NCI-H526 treated with DMSO at 0.1 percent for 48 hours (cell line): ENCODE measurements at places on chromosomes 16 and 17.

- DNase-seq = no peak
These were observed 225.9 kb upstream of the IRX3 start for GRCh38 chr16:54512467-54512995.

GRCh38 chr17:73743518-73744201 lies 99.4 kb upstream of the SDK2 start:
- DNase-seq = no peak

GRCh38 chr17:10666906-10667305 lies 9.8 kb upstream of the MYH3 start:
- no peak for DNase-seq

DNA sequence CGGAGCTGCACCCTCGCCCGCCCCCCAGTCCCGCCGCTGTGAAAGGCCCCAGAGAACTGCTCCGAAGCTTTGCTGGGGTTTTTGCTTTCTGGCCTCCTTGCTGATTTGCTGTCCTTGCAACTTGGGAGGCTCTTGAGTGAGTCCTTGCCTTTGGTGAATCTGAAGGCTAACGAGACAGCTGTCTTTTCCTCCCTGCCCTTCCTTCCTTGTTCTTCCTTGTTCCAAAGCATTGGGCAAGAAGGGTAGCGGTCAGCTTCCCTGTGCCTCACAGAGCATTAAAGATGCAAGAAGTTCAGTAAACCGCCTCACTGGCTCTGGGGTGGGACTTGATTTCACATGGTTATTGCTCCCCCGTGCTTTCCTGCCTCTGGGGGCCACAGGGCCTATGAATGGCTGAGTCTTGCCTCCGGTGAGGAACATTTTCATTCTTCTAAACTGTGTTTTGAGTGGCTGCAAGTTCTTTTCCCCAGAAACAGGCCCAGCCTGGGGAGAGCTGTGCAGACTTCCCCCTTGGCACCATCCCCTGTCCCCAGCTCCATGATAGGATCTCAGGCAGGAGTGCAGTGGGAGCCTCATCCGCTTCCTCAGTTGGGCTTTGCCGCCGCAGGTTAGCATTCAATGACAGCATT lies 1.4 kb downstream of the YPEL2 start:
- DNase-seq = peak; percentile 22

GRCh38 chr16:56237451-56237930 lies 46.2 kb downstream of the GNAO1 start:
- DNase-seq = no peak

- no peak for DNase-seq
These were observed 246.4 kb downstream of the XYLT1 start for GRCh38 chr16:17224350-17224749.

DNA sequence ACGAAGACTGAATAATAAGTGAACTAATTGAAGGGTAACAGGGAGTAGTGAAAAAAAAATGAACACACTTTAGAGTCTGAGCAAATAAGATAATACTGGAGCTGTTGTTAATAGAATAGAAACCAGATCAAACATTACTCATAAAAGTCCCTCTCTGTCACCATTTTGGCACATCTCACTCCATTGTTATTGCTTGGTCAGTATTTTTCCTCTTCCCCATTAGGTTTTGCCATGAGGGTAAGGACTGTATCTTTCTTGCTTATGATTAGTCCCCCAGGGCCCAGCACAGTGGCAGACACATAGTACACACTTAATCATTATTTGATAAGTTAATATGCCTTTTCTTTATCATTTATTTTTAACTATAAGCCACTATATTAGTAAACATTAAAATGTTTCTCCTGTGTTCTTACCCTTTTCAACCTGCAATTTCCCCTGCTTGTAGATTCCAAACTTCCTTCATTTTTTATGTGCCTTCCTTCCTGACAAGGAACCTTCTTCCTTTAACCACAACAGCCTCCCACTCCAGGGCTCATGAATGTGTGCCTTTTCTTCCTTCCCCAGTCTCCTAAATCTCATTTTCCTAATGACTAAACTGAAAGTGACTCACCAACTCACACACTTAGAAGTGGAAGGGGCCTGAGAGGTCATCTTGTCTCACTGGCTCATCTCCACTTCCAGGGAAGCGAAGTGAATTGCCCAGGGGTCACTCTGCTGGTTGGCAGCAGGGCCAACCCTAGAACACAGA lies 88.2 kb upstream of the HAS3 start:
- no peak for DNase-seq

DNA sequence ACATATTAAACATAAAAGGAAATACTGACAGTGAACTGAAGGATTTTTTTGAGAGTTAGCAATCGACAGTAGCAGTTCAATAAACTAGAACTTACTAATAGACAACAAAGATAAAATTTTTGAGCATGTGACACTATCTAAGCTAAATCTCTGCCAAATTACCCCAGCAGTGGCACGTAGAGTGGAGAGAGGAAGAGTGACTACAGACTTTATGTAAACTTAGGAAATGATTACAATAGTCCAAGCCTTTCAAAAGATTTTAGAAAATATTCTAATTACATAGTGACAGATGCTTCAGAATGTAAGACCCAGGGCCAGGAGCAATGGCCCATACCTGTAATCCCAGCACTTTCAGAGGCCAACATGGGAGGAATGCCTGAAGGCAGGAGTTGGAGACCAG lies 52.4 kb downstream of the CFDP1 start:
- no peak for DNase-seq

- no peak for DNase-seq
These were observed 18.9 kb downstream of the ADGRG1 start for GRCh38 chr16:57647136-57647875.

- DNase-seq = no peak
These were observed 31.1 kb upstream of the CCR7 start for GRCh38 chr17:40596261-40596919.
